ENCODE measurements at places on chromosomes 1 and 21. TPM values are rescaled to one million over a fixed set of nuclear protein-coding genes. Genes with fewer than 3 reads are reported as not detected.

- peak; percentile 41 for DNase-seq
Measured at GRCh38 chr1:186183219-186183618, 191.8 kb downstream of the TPR start.

GRCh38 chr1:149963358-149963757 lies 26.7 kb upstream of the MTMR11 start:
- no peak for DNase-seq

- no peak for DNase-seq
Measured at GRCh38 chr1:57307392-57308170, 116.3 kb downstream of the DAB1 start.

GRCh38 chr1:165069829-165070228 lies 286.7 kb downstream of the LMX1A start:
- DNase-seq, result no peak

DNA sequence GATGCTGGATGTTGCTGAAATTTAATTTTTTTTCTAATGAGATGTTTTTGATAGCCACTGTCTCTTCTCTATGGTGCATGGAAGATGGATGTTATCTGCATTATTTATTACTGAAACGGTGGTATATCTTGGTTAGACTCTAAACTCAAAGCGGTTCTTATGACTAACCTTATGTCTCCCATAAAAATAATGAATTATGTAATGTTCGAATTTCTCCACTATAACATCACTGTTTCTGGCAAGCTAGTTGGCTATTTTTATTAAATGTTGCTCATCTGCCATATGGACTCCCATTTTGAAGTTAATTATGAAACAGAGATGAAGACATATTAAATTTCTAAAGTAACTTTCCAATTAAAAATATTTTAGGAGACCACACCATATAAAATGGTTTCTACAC lies 808.6 kb upstream of the ADGRL4 start:
- no peak for DNase-seq

GRCh38 chr1:214588963-214589597 lies 13.9 kb upstream of the CENPF start:
- no peak for DNase-seq

GJA5 gene
- total RNA-seq, result 3.3 TPM

LCE1C gene
- not detected for total RNA-seq

Measured in psoas muscle (tissue), 8 donors.